ENCODE measurements at places on chromosomes 11 and 22.

GRCh38 chr11:119359365-119360214 lies 13.1 kb upstream of the MFRP start:
- DNase-seq: no peak

- no peak for DNase-seq
These were observed 158.4 kb downstream of the ETS1 start for GRCh38 chr11:128428935-128429334.

DNA sequence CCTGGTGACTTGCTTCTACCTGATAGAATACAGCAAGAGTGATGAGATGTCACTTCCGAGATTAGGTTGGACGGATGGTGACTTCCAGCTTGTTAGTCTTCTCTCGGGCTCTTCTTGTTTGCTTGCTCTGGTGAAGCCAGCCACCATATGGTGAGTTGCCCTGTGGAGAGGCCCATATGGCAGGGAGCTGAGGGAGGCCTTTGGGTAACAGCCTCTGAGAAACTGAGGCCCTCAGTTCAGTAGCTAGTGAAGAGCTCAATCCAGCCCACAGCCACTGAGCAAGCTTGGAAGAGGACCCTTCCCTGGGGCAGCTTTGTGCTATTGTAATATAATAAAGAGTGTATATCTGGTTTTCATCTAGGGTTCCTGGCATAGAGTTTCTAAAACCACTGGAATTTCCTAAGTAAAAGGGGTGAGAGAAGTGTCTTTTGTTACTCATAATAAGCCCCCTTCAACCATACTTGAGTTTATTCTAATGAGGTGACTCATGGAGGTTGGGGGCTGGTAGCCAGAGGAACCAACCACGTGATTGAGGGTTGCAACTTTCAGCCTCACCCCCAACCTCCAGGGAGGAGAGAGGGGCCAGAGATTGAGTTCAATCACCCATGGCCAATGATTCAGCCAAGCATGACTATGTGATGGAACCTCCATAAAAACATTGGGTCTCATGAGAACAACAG lies 8.0 kb upstream of the TPCN2 start:
- DNase-seq: no peak

DNA sequence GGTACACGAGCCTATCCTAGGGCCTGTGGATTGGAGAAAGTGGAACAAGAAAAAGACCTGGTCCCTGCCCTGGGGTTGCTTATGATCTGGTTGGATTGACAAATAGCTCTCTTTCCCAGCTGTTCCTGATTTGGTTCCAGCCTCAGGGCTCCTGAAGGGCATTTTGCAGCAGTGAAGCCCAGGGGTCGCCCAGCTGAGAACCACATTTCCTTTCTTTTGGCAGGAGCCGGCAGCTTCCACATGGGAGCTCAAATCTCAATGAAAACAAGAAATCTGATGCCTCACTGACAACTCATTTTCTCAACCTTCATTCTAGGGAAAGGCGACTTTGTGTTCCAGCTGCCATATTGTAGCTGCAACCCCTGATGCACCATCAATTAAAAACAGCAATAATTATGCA lies 140.6 kb upstream of the CADM1 start:
- no peak for DNase-seq

- no peak for DNase-seq
These were observed 85.7 kb downstream of the TBC1D22A start for GRCh38 chr22:46848197-46848596.
